ENCODE measurements at places on chromosomes 5 and 9.

DNA sequence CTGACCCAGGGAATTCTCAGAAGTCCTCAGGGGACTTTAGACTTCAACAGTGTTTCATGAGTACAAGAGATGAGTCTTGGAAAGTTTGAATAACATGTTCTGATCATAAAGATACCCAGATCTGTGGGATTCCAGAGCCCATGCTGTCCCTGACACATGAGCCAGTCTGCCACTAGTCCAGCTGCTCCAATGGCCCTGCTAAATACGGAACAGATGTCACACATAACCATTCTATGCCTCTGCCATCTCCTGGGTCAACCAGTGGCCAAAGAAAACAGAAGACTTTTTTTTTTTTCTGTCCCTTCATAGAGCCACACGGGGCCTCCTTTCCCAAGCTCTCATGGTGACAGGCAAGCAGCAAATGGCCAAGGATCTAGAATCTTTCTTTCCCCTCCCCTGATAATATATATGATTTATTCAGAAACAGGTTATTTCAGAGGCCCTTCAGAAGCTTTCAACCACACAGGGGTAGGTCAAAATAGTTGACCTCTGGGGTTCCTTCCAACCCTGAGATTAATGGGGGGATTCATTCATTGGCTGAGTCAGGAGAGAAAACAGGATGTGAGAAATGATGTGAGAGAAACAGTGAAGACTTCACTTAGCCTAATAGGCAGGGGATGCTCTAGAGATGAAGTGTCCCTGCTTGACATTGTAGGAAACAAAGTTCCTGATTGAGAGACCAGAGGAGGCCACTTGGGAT lies 367.7 kb downstream of the CDK5RAP2 start:
- H3K27ac ChIP-seq = no peak overlapping the region
- H3K36me3 ChIP-seq = no peaks in the 10 kb centered on the region
- H3K4me3 ChIP-seq = no peak overlapping the region
- H3K4me1 ChIP-seq = no peaks in the 10 kb centered on the region
- H3K27me3 ChIP-seq = no peaks in the 10 kb centered on the region

- peaks cover 11% of the 10 kb centered on the region for H3K4me1 ChIP-seq
- DNase-seq = no peak
- no peak overlapping the region for H3K4me3 ChIP-seq
- H3K36me3 ChIP-seq = peaks cover 41% of the 10 kb centered on the region
- no peaks in the 10 kb centered on the region for H3K27me3 ChIP-seq
Observed at GRCh38 chr9:99150451-99151171, 45.7 kb downstream of the TGFBR1 start.

GRCh38 chr5:54294097-54294667 lies 16.2 kb downstream of the ARL15 start:
- H3K4me3 ChIP-seq = no peak overlapping the region
- no peak for DNase-seq
- no peaks in the 10 kb centered on the region for H3K36me3 ChIP-seq
- no peaks in the 10 kb centered on the region for H3K27me3 ChIP-seq

DNA sequence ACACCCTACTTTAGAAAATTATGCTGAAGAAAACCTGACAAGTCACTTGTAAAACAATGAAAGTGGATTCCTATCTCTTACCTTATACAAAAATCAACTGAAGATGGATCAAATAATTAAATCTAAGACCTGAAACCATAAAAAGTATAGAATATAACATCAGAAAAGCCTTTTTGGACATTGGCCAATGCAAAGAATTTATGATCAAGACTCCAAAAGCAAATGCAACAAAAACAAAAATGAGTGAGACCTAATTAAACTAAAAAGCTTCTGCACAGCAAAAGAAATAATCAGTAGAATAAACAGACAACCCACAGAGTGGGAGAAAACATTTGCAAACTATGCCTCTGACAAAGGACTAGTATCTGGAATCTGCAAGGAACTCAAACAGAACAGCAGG lies 303.0 kb upstream of the CDH9 start:
- H3K4me1 ChIP-seq = no peaks in the 10 kb centered on the region
- no peak overlapping the region for H3K27ac ChIP-seq
- no peaks in the 10 kb centered on the region for H3K36me3 ChIP-seq
- H3K27me3 ChIP-seq = no peaks in the 10 kb centered on the region
- H3K4me3 ChIP-seq = no peak overlapping the region
- no peak for DNase-seq

GRCh38 chr9:134679616-134680392 lies 38.2 kb downstream of the COL5A1 start:
- H3K27me3 ChIP-seq = no peaks in the 10 kb centered on the region
- no peak overlapping the region for H3K27ac ChIP-seq
- H3K36me3 ChIP-seq = peaks cover 12% of the 10 kb centered on the region
- H3K4me1 ChIP-seq = peaks cover 36% of the 10 kb centered on the region
- H3K4me3 ChIP-seq = no peak overlapping the region
- DNase-seq = no peak

DNA sequence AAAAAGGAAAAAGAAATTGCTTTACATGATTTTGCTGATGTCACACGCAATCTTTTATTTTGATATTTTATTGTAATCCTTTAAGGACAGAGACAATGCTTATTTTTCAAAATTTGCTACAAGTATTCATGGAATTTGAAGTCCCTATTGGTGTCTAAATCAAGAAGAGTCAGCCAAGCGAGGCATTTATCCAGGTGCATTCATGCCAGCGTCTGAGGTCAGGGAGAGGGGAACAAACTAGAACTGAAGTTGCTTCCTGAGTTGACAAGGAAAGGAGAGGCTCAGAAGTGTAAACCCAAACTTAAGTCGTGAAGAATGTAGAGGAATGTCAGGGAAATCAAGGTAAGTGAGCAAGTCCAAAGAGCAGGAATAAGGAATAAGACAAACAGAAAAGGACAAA lies 83.0 kb upstream of the GNAQ start:
- H3K4me1 ChIP-seq = no peaks in the 10 kb centered on the region
- H3K27me3 ChIP-seq = no peaks in the 10 kb centered on the region
- no peaks in the 10 kb centered on the region for H3K36me3 ChIP-seq
- DNase-seq = no peak

DNA sequence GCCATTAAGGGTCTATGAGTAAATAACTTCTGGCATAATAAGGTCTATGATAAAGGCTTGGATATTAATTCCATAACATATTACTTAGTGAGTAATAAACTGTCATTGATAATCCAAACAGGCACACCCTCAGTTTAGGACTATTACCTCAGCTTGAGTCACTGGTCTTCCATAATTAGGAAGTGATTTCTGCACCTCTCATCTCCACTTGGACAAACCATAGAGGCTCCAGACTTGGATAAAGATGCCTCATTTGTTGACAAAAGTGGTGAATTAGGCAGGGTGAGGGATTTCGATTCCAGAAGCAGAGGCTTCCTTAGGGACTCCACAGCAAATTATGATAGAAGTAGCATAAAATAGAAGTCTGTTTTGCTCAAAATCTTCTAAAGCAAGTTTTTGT lies 127.5 kb upstream of the MTAP start:
- no peaks in the 10 kb centered on the region for H3K27me3 ChIP-seq
- DNase-seq = peak; percentile 61
- H3K27ac ChIP-seq = no peak overlapping the region
- H3K36me3 ChIP-seq = no peaks in the 10 kb centered on the region
- H3K4me1 ChIP-seq = peaks cover 11% of the 10 kb centered on the region
- H3K4me3 ChIP-seq = no peak overlapping the region
